ENCODE measurements at places on chromosomes 11 and 22.

DNA sequence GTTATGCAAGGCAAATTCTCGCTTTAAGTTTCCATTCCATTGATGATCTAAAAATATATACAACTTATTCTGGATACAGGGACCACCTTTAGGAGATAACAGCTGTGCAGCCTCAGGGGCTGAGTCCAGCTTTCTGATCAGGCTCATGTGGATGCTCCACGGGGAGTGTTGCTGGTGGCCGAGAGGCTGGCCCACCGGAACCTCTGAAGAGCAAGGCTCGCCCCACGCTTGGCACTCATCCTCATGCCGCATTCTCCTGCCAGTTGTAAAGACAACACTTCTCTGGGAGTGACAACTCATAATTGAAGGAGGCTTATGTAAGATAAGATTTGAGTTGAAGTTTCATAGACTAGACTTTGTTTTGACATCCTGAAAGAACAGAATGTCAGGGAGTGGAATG, 123.5 kb downstream of the MPPED1 start:
- no peak for DNase-seq

GRCh38 chr22:38041760-38042487, 15.3 kb upstream of the PICK1 start:
- no peak for DNase-seq

GRCh38 chr11:123174196-123175183, 20.6 kb downstream of the CLMP start:
- no peak for DNase-seq

DNA sequence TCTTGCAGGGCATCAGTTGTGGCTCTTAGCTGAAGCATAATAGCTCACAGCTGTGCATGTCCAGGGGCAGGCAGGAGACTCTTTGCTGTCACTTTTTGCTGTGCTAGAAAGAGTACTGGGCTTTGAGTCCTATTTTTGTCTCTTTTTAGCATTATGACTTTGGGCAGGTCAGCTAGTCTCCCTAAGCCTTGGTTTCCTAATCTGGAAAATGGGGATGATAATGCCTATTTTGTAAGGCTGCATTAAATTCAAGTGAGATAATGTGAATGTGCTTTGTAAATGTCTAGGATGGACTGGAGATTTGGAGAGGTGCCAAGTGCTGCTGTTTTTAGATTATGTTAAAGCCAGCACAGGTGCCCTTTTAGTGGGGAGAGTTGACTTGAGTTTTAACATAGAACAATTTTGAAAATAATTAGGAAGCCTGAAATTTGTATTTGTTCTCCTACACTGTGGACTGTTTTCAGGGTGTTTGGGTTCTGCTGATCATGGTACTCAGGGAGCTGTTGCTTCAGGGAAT, 19.1 kb downstream of the CABIN1 start:
- DNase-seq = no peak

DNA sequence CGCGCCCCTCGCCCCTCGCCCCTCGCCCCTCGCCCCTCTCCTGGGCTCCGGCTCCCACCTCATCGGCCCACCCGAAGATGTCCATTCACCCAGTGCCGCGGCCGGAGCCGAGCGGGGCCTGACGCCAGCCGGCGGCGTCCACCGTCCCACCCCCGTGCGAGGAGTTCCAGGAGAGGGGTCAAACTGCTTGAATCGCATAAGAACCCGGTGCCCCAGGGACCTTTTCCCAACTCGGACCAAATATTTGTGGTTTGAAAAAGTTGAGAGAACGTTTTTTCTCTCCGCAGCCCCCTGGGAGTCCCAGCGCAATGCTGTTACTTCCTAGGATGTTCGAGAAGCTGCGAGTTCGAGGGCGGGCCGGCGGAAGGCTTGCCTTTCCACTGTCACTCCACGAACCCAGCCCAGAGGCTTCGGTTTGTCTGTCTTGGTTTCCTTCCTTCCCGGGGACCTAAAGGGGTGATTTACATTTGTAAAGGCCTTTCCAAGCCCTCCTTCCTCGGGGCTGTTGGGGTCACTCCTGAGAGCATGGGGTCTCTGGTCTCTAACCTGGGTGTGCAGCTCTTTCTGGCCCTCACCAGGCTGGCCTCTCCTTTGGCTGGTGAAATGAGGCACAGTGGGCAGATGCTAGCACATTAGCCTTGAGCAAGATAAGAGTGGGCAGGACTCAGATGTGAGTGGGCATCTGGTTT, 38.0 kb downstream of the ETS1 start:
- no peak for DNase-seq

DNA sequence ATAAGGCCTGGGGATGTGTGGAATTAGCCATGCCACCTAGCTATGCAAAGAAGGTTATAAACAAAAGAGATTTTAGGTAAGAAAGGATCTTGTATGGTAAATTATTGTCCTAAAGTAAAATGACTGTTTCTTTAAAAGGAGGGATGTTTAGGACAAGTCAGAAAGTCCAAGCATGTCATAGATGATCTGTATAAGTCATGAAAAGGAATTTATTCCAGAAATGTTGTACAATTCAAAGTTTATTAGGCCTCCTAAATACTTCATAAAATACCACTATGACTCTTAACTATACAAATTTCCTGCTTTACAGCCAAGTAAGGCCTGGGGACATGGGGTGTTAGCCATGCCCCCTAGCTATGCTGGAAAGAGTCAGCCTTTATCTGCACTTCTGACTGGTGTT, 22.7 kb downstream of the OR5A2 start:
- DNase-seq = no peak

Data from NCI-H1092 (cell line).